ENCODE measurements at places on chromosomes 2 and 18.
A peak's percentile ranks its signal among the peaks of the same experiment; 100 is the strongest.

- no peak for DNase-seq
Measured at GRCh38 chr2:196183172-196183473, 11.7 kb upstream of the STK17B start.

DNA sequence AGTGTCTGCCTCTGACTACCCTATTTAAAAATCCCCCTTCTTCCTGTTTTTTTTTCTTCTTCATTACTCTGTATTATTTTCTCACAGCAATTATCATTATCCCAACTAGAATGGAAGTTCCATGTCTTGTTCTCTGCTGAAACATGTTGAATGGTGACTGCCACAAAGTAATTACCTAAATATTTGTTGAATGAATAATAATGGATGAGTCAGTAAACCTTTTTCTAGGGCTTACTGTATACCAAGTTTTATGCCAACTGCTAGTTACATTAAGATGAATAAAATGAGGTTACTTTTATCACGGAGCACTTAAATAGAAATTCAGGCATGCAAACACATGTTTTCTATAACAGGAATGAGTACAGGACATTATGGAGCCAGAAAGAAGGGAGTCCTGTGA, 490.6 kb downstream of the THSD7B start:
- DNase-seq: no peak

DNA sequence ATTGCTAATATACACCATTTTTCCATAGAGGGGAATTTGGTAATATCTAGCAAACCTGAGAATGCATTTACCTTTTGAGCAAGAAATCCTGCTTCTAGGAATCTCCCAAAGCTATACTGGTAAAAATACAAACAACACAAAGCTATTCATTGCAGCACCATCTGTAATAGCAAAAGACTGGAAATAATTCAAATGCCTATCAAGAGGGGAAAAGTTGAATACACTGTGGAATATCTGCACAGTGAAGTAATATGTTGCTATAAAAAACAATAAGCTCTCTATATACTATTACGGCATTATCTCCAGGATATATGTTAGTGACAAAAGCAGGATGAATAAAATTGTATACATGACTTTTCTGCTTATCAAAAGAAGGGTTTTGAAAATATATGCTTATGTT, 112.3 kb upstream of the CHAC2 start:
- no peak for DNase-seq

DNA sequence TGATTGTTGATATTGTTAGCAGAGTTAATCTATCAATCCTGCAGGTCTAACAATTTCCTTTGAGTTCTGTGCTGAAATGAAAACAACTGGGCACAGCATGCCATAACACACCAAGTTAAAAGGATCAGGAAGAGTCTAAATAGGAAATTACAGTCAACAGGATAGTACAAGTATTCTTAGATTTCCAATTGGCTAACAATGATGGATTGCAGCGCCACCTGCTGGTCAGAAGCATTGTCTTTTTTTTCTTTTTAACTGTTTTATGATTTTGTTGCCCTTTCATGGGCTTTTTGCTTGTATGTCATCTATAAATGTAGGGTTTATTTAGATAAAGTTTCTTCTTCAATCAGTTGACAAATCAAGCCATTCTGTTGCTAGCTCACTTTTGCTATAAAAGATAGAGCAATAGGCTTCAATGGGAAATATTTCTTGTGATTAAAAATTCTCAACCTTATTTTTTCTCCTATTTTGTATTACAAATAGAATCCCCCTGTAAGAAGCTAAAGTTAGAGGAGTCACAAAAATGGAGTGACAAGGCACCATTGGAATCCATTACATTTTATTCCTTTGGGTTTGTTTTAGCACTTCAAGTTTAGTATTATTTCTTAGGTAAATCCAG, 40.8 kb upstream of the RPRM start:
- DNase-seq: peak; percentile 18

- DNase-seq: no peak
Measured at GRCh38 chr2:60852282-60852860, 29.0 kb upstream of the REL start.

GRCh38 chr2:100968146-100969145, 33.6 kb upstream of the RPL31 start:
- DNase-seq: no peak

GRCh38 chr2:238254095-238254723, 14.4 kb upstream of the HES6 start:
- DNase-seq: no peak

- DNase-seq: no peak
Measured at GRCh38 chr2:180669016-180669415, 311.4 kb upstream of the UBE2E3 start.

DNA sequence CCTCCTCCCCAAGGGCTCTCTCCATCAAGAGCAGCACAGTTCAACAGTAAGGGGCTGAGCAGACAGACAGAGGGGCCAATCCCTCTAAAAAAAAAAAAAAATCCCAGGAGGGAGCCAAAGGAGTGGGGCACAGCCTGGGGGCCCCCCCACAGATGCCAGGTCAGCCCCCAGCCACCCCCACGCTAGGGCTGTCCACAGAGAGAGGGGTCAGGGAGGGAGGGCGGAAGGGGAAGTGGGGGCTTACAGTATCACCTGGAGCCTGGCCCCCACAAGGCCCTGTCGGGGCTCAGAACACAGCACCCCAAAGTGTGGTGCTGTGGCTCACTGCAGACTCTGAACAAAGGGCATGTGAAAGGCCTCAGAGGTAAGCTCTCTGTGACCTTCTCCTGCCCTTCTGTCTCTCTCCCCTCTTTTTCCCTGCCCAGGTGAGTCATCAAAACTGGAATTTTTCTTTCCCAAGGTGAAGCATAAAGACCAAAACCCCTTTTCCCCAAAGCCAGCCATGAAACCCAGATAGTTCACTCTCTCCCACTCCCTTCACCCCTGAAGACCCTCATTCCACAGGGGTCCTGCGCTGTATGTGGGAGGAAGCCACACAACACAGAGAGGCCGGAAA, 13.9 kb downstream of the BIN1 start:
- DNase-seq: no peak

GRCh38 chr2:176959614-176960013, 253.0 kb upstream of the HNRNPA3 start:
- no peak for DNase-seq

GRCh38 chr2:203534621-203535077, 452 bp downstream of the RAPH1 start:
- DNase-seq: peak; percentile 25
